COLO829 (cell line): ENCODE measurements at places on chromosomes 16 and 17.

DNA sequence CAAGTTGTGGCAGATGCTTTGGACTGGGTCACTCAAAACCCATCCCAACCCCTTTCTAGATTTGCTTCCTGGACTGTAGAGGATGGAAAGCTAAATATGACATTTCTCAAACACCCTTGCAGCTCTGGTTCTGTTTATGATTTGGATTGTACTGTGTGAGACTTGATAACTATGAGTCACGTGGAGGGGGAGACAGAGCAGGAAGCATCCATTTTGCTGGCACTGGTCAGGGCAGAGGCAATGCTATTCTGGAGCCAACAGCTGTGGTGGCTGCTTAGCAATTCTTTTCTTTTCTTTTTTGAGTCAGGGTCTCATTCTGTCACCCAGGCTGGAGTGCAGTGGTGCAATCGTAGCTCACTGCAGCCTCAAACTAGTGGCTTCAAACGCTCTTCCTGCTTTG, 13.6 kb upstream of the TERF2 start:
- DNase-seq: no peak

DNA sequence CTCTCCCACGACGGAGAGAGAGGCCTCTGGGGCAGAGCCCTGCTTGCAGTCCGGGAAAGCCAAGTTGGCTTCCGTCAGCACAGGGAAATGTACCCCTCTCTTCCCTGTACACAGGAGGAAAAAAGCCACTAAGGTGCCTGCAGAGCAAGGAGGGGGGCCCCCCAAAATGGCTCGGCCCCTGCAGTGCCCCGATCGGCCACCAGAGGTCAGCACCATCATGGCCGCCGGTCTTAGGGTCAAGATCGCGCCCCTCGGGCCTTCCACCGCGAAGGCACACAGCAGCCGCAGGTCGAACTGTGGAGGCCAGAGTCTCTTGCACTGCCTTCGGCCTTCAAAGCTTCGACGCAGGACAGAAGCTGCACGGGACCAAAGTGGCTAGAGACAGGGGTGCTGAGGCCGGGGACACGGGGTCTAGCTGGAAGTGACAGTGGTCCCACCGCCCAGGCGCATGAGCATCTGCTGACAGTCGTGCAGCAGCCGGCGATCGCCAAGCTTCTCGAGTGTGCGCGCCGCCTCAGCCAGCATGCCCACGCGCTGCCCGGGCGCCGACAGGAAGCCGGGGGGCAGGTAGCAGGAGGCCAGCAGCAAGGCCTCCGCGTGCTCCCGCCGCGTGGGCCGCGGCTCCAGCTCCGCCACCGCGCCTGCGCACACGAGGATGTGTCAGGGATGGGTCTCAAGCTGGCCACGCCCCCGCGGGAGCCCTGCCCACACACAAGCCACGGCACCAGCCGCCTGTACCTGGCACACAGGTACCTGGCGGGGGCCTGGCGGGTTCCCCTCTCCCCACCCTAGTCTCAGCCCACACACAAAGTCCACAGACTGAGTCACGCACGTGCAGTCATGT, 24.4 kb downstream of the SREBF1 start:
- DNase-seq: peak; percentile 72

DNA sequence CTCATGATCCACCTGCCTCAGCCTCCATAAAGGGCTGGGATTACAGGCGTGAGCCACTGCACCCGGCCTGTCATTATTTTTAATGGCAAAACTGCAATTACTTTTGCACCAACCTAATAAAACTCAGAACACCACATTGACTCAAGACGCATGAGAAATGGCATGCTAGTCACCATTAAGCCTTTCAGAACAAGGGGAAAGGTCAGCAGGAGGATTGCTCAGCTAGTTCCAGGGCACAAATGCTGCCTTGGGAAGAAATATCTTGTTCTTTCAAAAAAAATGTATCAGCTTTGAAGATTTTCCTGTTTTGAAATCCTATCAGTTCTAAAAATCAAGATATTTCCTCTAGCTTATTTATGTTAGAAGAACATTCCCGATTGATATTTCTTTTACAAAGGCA, 32.4 kb upstream of the CDYL2 start:
- no peak for DNase-seq

DNA sequence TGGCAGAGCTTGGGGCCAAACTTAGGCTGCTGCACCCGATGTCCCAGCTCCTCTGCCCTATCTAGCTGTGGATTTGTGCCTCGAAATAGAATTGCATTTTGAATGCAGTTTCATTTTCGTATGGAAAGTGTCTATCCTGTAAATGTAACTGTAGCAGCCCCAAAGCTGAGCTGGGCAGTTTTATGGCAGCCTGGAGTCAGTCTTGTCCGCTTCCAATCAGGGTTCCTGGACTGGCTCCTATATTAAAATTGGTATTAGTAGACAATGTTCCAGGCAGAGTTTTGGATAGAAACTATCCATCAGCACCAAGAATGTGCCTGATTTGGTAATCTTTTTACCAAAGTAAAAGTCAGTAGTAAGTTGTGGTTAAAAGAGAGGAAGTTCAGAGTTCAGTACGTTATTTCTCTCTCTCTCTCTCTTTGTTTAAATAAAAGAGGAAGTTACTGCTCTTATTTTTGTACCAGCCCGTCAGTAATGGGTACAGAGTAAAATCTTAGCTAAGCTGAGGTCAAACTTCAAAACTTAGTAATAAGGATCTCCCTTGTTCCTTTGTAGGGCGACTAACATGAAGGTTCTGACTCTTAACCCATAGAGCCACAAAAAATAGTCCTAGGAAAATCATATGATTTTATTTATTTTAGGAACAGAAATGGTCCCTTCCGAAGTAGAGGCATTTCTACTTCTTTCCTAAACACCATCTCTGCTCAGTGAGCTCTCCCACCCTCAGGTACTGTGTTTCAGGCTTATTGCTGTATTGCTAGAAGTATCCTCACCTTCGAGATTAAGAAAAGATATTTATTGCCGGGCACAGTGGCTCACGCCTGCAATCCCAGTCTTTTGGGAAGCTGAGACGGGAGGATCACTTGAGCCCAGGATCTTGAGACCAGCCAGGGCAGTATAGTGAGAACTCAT, 28.0 kb downstream of the PRKCB start:
- DNase-seq: no peak

GRCh38 chr17:32192379-32192778, 50.1 kb downstream of the RHOT1 start:
- DNase-seq: peak; percentile 75

DNA sequence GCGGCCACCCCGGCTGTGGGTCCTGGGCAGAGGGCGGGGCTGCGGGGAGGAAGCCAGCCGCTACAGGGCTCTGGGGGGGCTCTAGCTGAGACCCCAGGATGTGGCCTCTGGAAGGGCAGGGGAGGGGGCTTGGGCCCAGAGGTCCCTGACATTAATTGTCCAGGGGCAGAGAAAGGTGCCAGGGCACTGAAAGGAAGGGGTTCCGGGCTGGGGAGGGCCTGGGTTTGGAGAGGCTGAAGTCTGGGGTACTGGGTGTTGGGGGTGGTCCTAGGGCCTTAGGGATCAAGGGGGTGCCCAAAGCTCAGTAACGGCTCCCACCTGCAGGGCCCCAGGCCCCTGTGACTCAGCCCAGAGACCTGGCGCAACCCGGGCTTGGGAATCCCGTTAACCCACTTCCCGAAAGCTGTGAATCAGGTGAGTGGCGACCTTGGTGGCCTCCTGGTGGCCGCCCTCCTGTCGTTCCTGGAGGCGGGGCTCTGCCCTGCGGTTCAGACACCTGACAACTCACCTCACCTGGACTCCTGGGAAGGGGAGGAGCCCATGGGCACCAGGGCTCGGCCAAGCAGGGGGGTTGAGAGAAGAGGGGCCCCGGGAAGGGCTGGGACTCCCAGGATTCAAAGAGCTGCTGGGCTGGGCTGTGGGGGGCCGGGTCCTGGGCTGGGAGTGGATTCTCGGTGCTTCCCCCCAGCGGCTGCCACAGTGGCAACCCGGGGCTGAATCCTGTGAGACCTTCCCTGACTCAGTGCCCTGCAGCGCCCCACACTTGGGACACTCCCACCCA, 465 bp upstream of the PRSS22 start:
- DNase-seq: no peak

- DNase-seq: no peak
These were observed 7.9 kb upstream of the BAHCC1 start for GRCh38 chr17:81387100-81388090.

DNA sequence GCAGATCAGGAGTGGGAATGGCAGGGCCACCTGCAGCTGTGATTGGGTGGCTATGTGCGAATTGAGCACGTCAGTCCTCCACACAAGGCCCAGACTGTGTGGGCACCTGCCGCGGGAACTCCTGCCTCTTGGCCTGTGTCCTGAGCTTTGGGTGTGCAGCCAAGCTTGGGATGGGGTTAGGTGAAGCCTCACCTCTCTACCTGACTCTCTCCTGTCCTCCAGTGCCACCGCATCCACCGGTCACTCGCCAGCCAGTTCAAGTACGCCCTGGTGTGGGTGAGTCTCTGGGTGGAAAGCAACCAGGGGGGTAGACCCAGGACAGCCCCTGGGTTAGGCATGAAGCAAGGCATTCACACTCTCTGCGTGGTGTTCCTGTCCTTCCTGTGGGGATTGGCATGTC, 2.3 kb upstream of the MYO15A start:
- DNase-seq: no peak

- DNase-seq: no peak
These were observed 38.2 kb downstream of the KSR1 start for GRCh38 chr17:27494192-27495091.
